Stimulated activated CD8-positive, alpha-beta memory T cell treated with anti-CD3 and anti-CD28 coated beads, Interleukin-15, amount 100 ng/mL, for 4 hours (primary cell): ENCODE measurements at places on chromosomes 3 and 15.

GRCh38 chr3:194880940-194881925 lies 195.6 kb downstream of the FAM43A start:
- no peak for DNase-seq

DNA sequence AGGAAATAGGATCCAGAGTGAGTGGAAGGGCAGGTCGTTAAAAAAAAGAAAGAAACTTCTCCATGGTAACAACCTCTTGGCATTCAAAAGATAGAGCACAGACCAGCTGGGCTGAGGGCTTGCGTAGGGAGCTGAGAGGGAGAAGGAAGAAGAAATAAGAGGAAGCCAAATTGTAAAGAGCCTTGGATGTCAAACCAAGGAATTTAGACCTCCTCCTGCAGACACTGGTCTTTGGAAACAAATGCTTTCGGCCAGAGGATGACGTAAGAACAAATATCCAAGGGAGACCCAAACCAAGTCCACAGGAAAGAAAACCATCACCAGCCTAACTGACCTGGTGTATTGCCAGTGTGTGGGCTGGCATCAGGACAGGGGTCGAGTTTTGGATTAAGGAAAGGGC lies 155.2 kb downstream of the UACA start:
- no peak for DNase-seq

GRCh38 chr3:189040656-189041335 lies 131.0 kb upstream of the TPRG1 start:
- no peak for DNase-seq

- no peak for DNase-seq
Observed at GRCh38 chr15:60548101-60548500, 69.2 kb upstream of the ICE2 start.

GRCh38 chr15:36090286-36090946 lies 489.0 kb upstream of the CDIN1 start:
- no peak for DNase-seq

- no peak for DNase-seq
Observed at GRCh38 chr3:175489406-175489805, 630.3 kb downstream of the NAALADL2 start.

DNA sequence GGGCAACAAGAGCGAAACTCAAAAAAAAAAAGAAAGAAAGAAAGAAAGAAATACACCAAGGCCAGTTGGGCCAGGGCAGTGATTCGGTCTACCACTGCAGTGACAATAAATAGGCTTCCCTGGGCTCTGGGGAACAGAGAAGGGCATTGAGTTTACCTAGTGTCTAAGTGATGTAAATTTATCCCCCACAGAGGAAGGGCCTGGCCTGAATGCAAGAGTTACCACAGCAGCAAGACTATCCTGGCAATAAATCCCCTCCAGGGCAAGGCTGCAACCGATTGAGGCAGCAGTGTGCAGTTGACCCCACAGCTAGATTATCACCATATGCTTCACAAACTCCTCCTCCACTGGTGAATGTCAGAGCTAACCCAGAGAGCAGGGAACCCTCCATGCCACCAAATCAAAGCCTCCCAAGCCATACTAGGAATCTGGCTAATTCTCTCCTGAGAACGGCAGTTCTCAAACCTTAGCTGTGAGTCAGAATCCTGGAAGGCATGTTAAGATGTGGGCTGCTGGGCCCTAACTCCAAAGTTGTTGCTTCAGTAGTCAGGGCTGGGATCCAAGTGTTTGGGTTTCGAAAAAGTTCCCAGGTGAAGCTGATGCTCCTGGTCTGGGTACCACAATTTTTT lies 64.3 kb upstream of the GATM start:
- DNase-seq, result no peak

GRCh38 chr15:45794304-45794703 lies 159.5 kb downstream of the SQOR start:
- no peak for DNase-seq

DNA sequence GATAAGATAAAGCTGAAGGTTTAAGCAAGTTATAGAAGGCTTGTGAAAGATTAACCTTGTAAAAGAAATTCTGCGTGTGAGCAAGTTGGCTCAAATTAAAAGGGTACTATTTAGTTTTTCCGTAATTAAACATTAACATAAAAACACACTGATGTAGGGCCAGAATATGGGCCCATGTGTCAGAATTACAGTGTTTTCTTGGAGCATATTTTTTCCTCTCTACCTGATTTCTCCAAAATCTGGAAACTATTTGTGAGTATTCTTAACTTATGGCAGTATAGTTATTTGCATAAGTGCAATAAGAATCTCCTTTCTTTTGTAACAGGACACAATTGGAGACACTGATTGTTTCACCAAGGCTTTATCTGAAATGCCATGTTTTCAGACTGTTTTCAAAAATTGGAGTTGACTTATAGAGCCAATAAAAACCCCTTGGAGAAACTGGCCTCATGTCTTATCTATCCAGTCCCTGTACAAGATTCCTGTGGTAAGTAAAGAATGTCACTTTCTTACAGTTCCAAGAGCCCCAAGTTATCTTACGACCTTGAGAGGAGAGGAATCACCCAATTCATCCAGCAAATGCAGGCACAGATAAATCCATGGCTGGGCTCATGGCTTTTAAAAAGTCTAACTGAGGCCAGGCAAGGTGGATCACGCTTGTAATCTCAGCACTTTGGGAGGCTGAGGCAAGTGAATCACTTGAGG lies 47.8 kb upstream of the P2RY1 start:
- DNase-seq, result no peak

DNA sequence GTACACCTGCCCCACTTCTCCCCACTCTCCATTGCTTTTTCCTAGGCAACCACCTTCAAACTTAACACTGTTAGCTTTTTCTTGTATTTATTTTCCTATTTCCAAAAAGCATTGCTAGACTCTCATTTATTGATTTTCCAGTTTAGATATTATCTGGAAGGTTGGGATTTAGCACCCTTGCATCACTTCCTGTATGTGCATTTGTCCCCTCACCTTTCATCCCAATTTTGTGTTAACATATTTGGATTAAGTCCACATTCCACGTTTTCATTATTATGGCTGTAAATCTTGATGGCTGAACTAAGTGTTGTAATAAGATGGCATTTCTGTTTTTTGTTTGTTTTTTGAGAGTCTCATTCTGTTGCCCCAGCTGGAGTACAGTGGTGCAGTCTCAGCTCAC lies 109.7 kb downstream of the TBC1D2B start:
- DNase-seq, result no peak

DNA sequence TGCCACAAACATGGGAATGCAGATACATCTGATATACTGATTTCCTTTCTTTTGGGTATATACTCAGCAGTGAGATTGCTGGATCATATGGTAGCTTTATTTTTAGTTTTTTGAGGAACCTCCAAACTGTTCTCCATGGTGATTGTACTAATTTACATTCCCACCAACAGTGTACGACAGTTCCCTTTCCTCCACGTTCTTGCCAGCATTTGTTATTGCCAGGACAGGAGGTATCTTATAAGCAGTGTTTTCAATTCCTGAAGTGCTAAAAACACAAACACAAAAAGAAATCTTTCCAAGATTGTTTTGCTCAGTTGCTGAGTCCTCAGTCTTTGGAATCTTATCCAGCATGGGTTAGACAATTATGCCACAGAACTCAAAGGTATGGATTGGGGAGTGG lies 13.5 kb downstream of the GTF2E1 start:
- DNase-seq, result no peak

DNA sequence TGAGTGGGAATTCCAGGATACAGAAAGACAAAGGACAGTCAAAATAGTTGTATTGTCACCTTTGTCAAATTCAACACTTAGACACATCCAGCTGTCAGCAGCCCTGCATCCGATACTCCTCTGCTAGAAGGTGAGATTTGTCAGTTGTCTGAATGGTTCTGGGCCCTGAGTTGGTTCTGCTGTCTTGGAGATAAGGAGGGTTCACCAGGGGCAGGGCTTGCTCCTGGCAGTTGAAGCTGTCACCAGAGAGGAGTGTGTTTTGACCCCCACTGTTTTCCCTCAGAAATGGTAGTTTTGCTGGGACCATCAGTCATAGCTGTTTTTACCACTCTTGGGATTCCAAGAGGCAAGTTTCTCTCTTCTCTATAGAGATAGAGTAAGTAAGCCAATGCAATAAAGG lies 3.2 kb upstream of the KY start:
- no peak for DNase-seq

- no peak for DNase-seq
Observed at GRCh38 chr15:78390826-78391225, 47.2 kb upstream of the IREB2 start.

GRCh38 chr3:186532598-186533072 lies 11.5 kb downstream of the CRYGS start:
- DNase-seq, result no peak

GRCh38 chr3:193997228-193998122 lies 138.5 kb upstream of the HES1 start:
- no peak for DNase-seq

- no peak for DNase-seq
Observed at GRCh38 chr15:73748730-73749129, 4.4 kb downstream of the INSYN1 start.

DNA sequence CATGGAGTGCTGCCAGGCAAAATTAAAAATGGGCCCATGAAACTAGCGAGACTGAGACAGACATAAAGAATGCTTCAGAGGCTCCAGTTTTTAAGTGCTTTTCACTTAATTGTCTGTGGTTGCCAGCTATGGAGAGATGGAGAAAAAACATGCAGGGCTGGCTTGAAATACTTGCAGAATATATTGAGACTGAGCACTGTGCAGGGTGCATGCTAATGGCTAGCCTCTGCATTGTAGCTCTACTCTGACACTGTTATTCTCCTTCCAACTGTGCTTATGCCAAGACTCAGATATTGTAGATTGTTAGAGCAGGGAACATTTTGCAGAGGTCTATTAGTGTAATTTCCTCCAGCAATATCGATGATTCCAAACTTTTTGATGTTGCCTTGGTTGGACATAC lies 735.0 kb downstream of the PDCD6IP start:
- no peak for DNase-seq

DNA sequence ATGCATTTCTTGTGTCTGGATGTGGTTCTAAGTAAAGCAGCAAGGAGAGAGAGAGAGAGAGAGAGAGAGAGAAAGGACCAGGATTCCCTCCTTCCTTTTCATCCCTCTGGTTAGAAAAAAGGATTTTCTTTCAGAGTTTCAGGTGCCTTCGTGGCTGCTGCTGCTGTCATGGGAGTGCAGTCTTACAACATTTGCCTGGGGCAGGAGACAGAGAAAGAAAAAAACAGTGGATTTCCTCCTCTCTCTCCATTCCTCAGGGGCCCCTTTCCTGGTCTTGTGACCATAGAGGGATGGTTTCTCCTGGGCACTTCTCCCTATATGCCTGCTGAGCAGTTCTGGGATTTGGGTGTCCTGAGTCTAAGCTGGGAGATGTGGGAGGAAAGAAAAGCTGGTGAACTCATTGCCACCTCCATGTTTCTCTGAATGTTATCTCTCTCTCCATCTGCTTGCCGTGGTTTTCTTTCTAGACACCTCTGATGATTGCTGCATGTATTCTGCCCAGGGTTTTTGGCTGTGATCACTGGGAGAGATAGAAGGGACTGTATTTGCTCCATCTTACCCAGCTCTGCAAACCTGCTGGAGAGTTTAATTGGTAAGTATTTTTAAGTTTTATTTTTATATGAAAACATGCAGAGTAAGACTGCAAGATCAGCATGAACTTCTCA lies 142.4 kb upstream of the RGMA start:
- DNase-seq, result no peak

GRCh38 chr3:88416436-88416835 lies 266.7 kb downstream of the C3orf38 start:
- DNase-seq, result no peak

GRCh38 chr3:15298504-15298903 lies 33.9 kb downstream of the SH3BP5 start:
- no peak for DNase-seq

DNA sequence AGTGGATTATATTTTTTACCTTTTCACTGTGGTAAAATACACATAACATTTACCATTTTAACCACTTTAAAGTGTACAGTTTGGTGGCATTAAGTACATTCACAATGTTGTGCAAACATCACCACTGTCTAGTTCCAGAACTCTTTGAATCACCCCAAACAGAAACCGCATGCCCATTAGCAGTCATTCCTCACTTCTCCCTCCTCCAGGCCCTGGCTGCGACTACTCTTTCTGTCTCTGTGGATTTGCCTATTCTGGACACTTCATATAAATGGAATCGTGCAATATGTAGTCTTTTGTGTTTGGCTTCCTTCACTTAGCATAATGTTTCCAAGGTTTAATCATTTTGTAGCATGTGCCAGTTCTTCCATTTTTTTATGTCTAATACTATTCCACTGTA lies 409.8 kb downstream of the NTRK3 start:
- DNase-seq, result no peak

DNA sequence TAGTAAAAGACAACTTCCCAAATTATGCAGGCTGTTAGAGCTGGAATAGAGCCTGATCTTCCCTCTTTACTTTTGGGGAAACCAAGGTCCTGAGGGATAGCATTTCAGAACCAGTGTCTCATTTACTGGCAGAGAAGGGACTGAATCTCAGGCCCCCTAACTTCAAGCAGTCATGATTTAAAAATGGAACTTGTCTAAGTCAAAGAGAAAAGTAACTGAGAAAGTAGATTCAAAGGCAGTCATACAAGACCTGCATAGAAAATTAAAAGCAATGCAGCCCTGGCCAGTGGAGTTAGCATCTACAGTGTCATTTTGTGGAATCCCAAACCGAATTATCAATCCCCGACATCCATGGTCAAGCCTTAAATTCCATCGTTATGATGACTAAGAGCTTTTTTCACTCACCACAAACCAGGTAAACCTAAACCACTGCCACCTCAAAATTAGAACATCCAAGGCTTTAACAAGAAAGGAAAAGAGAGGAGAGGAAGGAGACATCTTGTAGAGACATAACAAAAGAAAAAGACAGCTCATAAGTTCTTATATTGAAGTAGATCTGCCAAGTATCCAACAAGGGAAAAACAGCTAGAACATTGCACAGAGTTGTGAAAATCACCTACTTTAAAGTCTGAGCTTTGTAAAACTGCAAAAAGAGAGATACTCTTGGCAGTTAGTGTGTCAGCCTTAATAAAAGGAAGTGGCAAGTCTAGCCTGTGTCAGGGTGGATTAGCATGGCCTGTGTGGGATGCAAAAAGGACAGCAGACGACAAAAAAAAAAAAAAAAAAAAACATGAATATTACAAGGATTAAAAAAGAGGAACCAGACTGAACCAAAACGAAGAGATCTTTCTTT lies 54.1 kb upstream of the CCR2 start:
- no peak for DNase-seq

DNA sequence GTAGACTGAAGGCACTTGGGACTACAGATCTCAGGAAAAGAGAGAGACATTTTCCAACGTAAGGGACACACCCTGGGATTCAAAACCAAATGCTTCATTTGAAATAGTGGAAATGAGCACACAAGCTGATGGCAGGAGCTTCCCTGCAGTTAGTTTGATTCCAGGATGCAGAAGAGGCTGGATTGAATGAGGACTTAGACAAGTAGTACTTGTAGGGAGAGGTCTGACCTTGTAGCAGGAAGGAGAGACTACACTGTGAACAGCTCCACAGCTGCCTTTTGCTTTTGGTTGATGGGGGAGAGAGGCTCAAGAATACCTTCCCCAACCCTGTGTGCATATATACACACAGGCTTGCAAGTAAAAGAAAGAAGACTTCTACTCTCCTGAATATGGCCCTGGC lies 51.5 kb downstream of the PDE8A start:
- DNase-seq, result no peak
